ENCODE measurements at places on chromosomes 4 and X. TPM values are rescaled to one million over a fixed set of nuclear protein-coding genes. Genes with fewer than 3 reads are reported as not detected.

POU4F2 gene
- not detected for total RNA-seq

TEX11 gene
- not detected for total RNA-seq

SYN1 gene
- not detected for total RNA-seq

TNIP3 gene
- 1.7 TPM for total RNA-seq

TMEM184C gene
- 13.2 TPM for total RNA-seq

NSG1 gene
- 17.0 TPM for total RNA-seq

NUDT11 gene
- 0.68 TPM for total RNA-seq

F9 gene
- total RNA-seq, result 0.15 TPM

NAP1L3 gene
- total RNA-seq, result 5.2 TPM

PAGE4 gene
- total RNA-seq, result not detected

ABCG2 gene
- total RNA-seq, result not detected

GCNA gene
- total RNA-seq, result 5.6 TPM

FAM47A gene
- not detected for total RNA-seq

LARP7 gene
- total RNA-seq, result 37.4 TPM

SLC39A8 gene
- total RNA-seq, result 19.9 TPM

SEPTIN6 gene
- total RNA-seq, result 171 TPM

GYPB gene
- total RNA-seq, result not detected

STK26 gene
- total RNA-seq, result 37.8 TPM

NOX1 gene
- not detected for total RNA-seq

SERPINA7 gene
- total RNA-seq, result not detected

GATA1 gene
- 0.33 TPM for total RNA-seq

BMX gene
- not detected for total RNA-seq

GIMD1 gene
- not detected for total RNA-seq

PCDH7 gene
- total RNA-seq, result 0.07 TPM

TRPC5OS gene
- total RNA-seq, result not detected

CYSLTR1 gene
- 11.0 TPM for total RNA-seq

ZAR1 gene
- total RNA-seq, result not detected

PRIMPOL gene
- 14.8 TPM for total RNA-seq

MAGEA2B gene
- total RNA-seq, result not detected

TMLHE gene
- total RNA-seq, result 13.5 TPM

HSFX4 gene
- total RNA-seq, result not detected

RRAGB gene
- 8.4 TPM for total RNA-seq

SLC34A2 gene
- 1.9 TPM for total RNA-seq

AMMECR1 gene
- 12.3 TPM for total RNA-seq

LUZP4 gene
- not detected for total RNA-seq

RGS12 gene
- total RNA-seq, result 8.1 TPM

NEUROG2 gene
- not detected for total RNA-seq

TKTL2 gene
- not detected for total RNA-seq

AMBN gene
- total RNA-seq, result not detected

HHIP gene
- 0.03 TPM for total RNA-seq

Measured in T-cell (primary cell).